NCI-H2081 treated with DMSO at 0.1 percent for 48 hours (cell line): ENCODE measurements at places on chromosomes 12 and 14.

DNA sequence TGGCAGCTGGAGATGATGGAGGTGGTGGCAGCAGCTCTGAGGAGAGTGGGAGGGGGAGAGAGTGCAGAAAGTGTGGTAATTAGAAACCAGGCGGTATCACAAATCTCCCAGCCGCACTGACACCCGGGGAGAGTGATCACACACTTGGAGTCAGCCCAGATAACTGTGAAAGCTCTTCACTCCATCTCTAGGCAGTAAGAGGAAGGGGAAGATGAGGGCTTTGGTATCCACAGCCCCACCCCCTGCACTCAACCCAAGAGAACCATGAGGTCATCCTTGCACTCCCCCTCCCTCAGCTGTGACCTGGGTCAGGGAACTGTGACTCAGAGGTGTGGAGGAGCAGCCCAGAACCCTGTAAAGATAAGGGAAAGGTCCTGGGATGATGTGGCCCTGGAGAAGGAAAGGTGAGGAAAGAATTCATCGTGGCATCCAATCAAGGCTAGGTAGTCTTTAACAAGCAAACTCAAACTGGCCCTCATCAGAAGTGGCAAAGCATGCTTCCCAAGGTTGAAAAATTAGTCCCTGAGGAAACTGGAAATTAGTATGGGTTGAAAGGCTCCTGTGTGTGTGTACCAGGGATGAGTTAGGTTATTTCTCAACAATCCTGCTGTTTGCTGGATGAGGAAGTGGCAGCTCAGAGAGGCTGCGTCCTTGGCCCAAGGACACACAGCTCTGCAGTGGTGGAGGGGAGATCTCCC, 111.0 kb upstream of the LHX5 start:
- DNase-seq = no peak

GRCh38 chr12:26732005-26732908, 100.7 kb downstream of the ITPR2 start:
- DNase-seq = no peak

- no peak for DNase-seq
These were observed 91.3 kb downstream of the TSPAN9 start for GRCh38 chr12:3168223-3169221.

- DNase-seq = no peak
These were observed 59.0 kb downstream of the LLPH start for GRCh38 chr12:66071549-66071948.

- DNase-seq = no peak
These were observed 44.3 kb downstream of the PARP11 start for GRCh38 chr12:3828888-3829287.

DNA sequence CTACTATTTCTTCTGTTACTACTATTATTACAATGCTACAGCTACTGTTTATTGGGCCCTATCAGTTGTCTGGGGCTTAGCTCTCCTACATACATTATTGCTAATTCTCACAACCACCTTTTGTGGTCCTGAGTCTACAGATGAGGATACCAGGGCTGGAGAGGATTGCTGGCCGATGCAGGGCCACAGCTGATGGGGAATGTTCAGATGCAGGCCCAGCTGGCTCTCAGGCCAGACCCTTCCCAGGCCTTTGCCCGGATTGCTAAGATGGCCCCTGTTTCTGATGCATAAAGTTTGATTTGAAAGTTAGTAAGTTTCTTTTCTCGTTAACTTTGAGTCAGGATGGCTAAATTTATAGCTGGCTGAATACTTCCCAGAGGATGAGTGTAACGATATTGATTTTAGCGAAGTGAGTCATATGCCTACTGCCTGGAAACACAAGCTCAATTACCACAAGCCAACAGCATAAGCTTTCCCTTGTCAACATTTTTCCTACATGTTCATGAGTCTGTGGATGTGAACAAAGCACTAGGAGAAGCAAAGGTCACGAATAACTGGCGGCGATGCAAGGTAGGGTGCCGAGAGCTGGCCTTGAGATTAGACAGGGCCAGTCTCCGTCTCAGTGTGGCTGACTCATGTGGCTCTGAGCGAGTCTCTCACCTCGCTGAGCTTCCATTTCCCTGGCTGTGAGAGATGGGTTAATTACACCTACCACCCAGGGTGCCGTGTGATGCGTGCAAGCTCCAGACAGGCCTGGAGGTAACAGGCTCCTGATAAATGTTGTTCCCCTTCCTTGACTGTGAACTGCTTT, 111.0 kb downstream of the BEGAIN start:
- peak; percentile 63 for DNase-seq

- DNase-seq = no peak
These were observed 101.9 kb upstream of the OVCH1 start for GRCh38 chr12:29599381-29599780.

DNA sequence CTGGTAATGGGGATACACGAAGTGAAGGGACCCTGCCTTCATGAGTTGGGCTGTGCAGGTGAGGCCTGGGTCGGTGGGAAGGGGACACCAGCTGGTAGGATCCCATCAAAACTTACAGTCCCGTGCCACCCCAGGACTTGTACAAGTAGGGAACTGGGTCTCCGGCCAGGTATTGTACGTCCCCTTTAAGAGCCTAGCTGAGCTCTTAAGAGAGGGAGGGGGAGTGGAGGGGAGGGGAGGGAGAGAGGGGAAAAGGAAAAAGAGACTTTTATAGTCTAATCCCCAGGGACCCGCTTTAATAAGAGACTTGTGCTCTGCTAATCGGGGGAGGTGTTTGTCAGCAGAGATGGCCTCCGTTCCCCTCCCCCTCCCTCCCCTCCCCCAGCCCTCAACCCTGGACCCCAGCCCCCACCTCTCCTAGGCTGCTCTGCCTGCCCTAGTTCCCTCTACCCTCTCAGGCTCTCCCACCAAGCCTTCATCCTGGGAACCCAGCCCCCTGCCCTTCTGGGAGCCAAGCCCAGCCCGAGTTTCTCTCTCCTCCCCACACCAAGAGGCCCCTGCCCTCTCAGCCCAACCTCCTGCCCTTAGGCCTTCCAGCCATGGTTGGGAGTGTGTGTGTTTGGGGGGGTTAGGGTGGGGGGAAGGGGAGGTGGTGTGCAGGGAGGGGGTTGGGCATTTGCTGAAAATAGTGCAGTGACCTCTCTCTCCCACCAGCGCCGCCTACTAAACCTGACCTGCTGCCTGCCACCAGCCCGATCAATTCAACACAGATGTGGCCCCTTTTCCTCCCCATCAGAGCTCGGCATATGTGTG, 2.6 kb downstream of the GDF11 start:
- no peak for DNase-seq

DNA sequence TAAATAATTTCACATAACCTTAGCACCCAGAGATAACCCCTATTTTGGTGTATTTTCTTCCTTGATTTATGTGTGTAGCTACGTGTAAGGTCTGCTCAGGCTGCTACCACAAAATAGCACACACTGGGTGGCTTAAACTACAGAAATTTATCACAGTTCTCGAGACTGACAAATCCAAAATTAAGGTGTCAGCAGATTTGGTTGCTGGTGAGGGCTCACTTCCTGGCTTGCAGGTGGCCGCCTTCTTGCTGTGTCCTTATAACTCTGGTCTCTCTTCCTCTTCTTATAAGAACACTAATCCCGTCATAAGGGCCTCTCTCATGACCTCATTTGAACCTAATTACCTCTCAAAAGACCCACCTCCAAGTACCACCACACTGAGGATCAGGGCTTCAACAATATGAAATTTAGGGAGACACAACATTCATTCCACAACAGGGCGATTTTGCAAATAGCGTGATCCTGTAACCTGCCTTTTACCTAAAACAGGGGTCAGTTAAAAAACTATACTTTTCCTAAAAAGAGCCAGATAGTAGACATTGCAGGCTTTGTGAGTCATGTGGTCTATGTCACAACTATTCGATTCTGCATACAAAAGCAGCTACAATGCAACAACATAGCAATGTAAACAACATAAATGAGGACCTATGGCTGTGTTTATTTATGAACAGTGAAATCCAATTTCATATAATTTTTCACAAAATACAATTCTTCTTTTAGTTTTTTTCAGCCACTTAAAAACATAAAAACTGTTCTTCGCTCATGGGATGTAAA, 371.7 kb downstream of the DPF3 start:
- DNase-seq = no peak

GRCh38 chr12:65958456-65958855, 134.2 kb downstream of the HMGA2 start:
- no peak for DNase-seq

DNA sequence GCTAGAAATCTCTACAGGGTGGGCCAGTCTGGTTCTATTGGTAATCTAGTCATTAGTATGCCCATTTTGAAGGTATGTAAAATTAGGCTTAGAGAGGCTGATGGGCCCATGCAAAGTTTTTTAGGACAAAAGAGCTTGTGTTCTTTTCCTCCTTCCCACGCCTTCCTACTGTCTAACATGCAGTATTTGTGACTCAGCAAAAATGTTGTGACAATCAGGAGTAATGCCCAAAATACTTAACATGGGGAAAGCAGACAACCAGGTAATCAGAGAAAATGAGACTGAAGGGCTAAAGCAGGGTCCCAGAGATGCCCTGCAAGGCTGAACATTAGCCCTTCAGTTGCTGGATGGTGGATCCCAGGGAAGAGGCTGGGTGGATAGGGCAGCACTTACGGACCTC, 437.9 kb downstream of the BCL11B start:
- DNase-seq = no peak

DNA sequence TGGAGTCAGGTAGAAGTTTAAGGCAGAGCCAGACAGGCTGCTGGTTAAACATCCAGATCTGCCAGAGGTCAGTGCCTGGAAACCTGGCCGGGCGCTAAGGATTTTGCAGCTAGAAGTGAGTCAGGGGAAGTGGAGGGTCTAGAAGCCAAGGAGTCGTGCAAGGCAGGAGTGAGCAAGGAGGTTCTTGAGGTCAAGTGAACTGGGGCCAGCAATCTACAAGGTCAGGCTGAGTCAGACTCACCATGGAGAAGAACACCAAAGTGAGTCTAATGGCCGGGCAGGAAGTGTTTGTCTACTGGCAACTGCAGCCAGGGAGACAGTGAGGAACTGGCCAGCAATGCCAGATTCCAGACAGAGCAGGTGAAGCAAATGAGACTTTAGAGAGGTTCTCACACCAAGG, 628.2 kb downstream of the ETNK1 start:
- no peak for DNase-seq

- DNase-seq = no peak
These were observed 35.1 kb downstream of the SNAPC1 start for GRCh38 chr14:61797309-61797708.

DNA sequence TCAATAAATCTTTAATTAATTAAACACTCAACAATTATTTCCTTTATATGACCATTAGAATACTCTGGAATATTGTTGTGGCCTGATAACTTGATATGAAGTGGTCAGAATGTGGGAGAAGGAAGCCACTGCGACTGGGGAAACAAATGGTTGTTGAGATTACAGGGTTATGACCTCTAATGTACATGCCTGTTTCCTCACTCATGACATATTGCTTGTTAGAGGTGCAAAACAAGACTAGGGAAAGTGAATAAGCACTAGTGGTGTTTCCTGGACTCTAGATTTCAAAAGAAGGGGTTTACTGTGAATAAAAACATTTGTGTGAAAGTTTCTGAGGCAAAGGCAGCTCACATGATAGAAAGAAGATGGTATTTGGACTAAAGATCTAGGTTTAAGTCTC, 53.3 kb downstream of the STAB2 start:
- no peak for DNase-seq

- no peak for DNase-seq
These were observed 76.3 kb upstream of the FUT8 start for GRCh38 chr14:65336191-65336591.

DNA sequence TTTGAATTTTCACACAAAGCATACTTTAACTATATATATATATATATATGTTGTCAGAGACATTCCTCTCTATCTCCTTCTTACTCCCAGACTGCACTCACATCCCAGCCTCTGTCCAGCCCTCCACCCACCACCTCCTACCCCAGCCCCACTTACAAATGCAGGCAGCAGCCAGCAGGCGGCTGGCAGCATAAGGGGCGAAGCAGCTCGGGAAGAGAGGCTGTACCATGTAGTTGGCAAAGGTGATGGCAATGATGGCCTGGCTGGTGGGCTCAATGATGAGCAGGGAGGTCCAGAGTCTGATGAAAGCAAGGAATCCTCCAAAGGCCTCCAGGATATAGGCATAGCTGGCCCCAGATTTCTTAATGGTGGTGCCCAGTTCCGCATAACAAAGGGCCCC, 2.5 kb downstream of the SLC7A7 start:
- DNase-seq = no peak

DNA sequence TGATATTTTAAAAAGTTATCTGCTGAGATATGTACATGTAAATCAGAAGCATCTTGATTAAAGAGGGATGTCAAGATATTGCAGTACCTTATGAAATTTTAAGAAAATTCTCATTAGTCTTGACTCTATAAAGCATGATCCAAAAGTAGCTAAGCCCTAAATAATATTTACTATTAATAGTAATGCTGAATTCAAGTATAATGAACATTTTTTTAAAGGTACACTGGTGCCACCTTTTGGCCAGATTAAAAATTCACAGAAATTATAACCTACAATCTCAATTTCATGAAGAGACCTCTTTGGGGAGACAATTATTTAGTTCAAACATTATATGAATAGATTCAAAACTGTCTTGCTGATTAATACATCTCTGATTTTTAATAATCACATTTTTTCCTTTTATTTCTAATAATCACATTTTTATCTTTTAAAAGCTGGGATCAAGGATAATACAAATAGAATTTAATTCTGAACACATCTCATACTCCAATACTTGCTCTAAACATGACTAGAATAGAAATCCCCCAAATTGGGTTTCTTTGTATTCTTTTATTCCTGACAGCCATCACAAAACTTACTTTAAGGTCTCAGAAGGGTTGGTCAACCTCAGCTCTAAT, 13.4 kb downstream of the AKAP5 start:
- DNase-seq = no peak

GRCh38 chr12:115521771-115522409, 755.6 kb downstream of the MED13L start:
- no peak for DNase-seq

DNA sequence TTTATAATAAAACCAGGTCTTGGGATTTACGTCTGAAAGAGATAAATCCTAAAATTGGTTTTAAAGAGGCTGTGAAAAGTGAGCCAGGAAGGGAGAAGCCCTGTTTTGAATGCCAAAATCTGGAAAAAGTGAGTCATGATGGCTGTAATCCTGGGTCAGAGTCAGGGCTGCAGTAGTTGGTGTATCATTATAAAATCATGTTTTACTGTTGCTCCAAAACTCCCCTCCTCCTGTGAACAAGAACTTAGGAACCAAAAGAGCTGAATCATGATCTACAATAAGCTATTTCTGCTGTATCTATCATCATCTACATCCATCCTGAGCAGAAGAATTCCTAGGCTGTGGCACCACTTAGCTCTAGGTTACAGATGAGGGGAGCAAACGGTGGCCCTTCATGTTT, 79.3 kb downstream of the LMO3 start:
- no peak for DNase-seq

DNA sequence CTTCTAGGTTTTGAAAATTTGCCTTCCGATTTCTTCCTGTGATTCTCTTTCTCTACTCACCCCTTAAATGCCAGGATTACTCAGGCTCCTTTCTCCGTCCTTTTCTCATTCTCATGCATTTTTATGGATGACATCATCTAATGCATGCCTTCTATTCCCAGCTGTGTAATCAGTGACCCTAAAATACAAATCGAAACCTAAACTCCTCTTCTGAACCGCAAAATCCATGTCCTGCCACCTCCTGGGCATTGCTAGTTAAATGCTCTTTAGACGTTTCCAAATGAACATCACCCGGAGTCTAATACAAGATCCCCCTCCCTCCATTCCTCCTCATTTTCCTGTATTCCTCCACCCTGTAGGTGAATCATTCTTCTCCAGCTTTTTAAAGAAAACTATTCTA, 1703.1 kb upstream of the FLRT2 start:
- DNase-seq = no peak
